MCF 10A (cell line): ENCODE measurements at places on chromosomes 3 and 15. TPM values are rescaled to one million over a fixed set of nuclear protein-coding genes. Genes with fewer than 3 reads are reported as not detected.

AHSG gene
- total RNA-seq: not detected in 2 replicates

ZNF717 gene
- not detected in 2 replicates for total RNA-seq

VEPH1 gene
- 2.4 TPM in 2 replicates for total RNA-seq

LMCD1 gene
- total RNA-seq: 0.63 and 0.83 TPM in 2 replicates

TTLL13 gene
- total RNA-seq: 0.47 TPM in 1 of 2 replicates, not detected in the other

DUOXA2 gene
- not detected in 2 replicates for total RNA-seq

MASP1 gene
- not detected in 2 replicates for total RNA-seq

ACVR2B gene
- total RNA-seq: 3.6 and 3.8 TPM in 2 replicates

DNASE1L3 gene
- not detected in 2 replicates for total RNA-seq

NR2E3 gene
- 0.49 and 0.56 TPM in 2 replicates for total RNA-seq

VGLL3 gene
- total RNA-seq: 6.3 and 12.2 TPM in 2 replicates

SNX22 gene
- total RNA-seq: 0.16 and 0.25 TPM in 2 replicates

CTXN2 gene
- not detected in 2 replicates for total RNA-seq
